ENCODE measurements at places on chromosomes 3 and 15.
A peak's percentile ranks its signal among the peaks of the same experiment; 100 is the strongest.

DNA sequence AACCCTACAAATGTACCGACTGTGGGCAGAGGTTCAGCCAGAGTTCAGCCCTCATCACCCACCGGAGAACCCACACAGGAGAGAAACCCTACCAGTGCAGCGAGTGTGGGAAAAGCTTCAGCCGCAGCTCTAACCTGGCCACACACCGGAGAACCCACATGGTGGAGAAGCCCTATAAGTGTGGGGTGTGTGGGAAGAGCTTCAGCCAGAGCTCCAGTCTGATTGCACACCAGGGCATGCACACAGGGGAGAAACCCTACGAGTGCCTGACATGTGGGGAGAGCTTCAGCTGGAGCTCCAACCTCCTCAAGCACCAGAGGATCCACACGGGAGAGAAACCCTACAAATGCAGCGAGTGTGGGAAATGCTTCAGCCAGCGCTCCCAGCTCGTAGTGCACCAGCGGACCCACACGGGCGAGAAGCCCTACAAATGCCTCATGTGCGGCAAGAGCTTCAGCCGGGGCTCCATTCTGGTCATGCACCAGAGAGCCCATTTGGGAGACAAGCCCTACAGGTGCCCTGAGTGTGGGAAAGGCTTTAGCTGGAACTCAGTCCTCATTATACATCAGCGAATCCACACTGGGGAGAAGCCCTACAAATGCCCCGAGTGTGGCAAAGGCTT, 20.7 kb downstream of the ZSCAN2 start:
- no peak for DNase-seq

GRCh38 chr3:139110072-139110830, 65.6 kb upstream of the PRR23C start:
- DNase-seq = no peak

DNA sequence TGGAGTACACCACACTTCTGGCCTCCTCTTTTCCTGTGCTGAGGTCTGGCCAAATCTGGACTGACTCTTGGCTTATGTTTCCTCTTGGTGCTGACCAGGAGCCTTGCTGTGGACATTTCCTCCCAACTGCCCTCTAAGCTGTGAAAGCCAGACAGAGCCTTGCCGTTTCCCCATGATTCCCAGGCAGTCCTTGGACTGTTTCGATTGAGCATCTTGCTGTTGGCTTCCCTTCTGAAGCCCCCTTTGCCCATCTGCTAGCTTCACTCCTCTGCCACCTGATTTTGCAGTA, 110.5 kb downstream of the EPHB1 start:
- no peak for DNase-seq

GRCh38 chr3:192275741-192276355, 451.5 kb downstream of the FGF12 start:
- peak; percentile 13 for DNase-seq

DNA sequence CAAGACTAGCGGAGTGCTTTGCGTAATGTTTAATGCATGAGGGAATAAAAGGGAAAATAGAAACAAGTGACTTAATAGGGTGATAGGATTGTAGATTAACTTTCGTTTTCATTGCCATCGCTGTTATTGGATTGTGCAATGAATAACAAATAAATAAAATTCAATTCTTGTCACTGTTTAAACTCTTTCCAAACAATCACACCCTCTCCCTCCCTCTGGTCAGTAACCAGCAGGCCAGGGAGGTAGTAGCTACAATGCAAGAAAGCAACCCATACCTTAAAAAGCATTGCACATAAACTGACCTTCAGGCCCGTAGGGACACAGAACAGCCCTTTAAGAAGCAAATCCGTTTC, 705 bp upstream of the TFRC start:
- peak; percentile 14 for DNase-seq

DNA sequence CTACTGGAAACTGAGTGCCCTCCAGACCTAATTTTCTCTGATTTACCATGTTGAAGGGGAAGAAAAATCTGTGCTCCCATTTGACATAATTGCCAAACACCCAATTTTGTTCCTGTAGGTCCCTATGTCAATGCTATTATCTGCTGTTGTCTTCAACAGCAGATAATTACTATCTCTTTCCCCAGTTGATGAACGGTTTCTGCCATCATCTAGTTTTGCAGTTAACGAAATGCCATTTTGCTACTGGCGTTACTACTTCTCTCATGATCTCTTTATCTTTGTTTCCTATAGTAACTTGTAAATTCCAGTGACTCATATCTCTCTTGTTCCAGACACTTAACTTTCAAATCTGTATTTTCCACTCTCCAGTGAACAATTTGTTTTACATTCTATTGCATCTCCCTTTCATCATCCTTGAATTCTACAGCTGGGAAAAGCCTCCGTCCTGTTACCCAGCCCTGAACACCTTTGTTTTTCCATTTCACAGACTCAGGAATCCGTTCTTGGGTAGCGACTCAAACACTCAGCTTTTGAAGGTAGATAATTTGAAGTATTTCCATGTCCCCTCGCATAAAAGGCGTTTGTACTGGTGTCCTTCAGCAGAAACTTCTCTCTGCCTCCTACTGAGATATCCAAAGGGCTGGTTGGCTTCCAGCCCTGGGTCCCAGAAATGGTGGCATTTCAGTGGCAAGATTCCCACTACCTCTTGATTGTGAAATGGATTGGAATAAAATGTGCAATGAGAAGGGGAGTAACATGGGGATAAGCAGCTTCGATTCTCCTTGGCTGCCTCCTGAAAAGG, 111.7 kb downstream of the FOXB1 start:
- no peak for DNase-seq

Measured in fibroblast of mammary gland (primary cell).